ENCODE measurements at places on chromosomes 2 and 18.

DNA sequence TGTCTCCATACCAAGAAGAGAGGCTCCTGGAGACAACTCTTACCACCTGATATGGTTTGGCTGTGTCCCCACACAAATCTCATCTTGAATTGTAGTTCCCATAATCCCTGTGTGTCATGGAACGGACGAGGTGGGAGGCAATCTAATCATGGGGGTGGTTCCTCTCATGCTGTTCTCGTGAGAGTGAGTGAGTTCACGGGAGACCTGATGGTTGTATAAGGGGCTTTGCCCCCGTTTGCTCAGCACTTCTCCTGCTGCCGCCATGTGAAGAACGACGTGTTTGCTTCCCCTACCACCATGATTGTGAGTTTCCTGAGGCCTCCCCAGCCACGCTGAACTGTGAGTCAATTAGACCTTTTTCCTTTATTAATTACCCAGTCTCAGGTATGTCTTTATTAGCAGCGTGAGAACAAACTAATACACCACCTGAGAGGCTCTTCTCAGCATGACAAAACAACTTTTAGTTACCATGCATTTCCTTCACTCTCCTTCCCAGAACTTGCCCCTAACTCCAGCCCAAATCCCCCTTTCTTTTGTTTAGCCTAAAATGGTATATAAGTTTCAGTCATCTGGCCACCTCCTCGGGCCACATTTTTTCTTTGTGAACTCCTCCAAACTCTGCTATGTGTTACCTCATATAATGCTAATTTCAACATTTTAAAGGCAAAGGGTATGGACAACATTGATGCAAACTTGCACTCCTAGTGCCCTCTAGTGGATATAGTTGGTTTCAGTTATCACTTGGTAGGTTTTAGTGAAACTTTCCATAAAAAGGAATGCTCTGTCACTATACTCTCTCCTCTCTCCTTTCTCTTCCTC is 58.6 kb upstream of the SLC25A52 start:
- no peak for DNase-seq

DNA sequence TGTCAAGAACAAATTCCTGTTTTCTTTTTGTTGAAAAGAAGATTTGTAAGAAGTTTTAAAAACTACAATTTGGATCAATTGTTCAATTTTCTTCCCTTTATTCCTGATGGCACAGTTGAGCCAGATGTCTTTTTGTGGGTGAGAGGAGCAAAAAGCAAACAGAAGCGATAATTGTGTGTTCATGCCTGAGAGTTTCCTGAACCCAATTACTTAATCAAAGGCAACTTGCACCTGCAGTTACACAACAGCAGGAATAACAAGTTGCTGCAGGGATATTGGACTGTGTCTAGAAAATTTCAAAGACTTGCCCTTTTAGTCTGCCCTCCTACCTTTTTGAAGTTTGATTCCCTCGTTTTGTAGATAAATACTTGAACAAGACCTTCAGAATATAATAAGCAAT is 383.6 kb downstream of the DSEL start:
- DNase-seq, result no peak

DNA sequence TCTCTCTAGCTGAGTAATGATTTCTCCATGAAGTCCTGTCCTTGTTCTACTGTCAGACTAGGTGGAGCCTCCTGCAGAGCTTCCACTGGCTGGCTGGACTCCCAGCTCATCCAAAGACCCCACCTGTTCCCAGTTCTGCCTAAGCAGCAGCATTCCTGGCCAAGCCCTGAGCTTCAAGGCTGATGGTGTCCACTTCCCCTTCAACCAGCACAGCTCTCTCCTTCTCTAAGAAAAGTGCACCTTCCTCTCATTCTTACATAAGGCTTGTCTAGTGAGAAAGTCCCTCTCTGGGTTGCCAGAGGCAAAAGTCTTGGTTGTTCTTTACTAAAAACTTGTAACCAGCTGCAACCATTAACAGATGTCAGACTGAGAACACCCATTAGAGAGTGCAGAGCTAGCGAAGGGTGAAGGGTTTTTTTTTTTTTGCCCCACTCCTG is 58.9 kb downstream of the CXCR4 start:
- DNase-seq, result no peak

- no peak for DNase-seq
Measured at GRCh38 chr2:52745144-52745543, 1022.5 kb upstream of the CHAC2 start.

- peak; percentile 55 for DNase-seq
Measured at GRCh38 chr2:101330253-101330933, 21.9 kb upstream of the RNF149 start.

DNA sequence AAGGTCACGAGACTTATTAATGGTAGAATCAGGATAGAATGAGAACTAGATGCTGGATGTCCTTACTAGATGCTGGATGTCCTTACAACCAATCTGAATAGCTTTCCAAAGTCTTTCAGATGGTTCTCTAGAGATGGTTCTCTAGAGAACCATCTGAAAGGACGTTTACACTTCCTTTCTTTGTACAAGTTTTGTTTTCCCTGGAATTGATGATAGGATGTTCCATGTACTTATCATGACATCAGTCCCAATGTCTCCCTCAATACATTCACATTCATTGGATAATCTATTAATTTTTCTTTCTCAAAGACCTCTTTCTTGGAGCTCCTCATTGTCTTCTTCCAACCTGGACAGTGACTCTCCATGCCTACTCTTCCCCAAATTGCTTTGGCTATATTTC is 28.2 kb upstream of the RUFY4 start:
- no peak for DNase-seq

GRCh38 chr2:231521-232185 is 32.2 kb downstream of the SH3YL1 start:
- DNase-seq, result no peak

DNA sequence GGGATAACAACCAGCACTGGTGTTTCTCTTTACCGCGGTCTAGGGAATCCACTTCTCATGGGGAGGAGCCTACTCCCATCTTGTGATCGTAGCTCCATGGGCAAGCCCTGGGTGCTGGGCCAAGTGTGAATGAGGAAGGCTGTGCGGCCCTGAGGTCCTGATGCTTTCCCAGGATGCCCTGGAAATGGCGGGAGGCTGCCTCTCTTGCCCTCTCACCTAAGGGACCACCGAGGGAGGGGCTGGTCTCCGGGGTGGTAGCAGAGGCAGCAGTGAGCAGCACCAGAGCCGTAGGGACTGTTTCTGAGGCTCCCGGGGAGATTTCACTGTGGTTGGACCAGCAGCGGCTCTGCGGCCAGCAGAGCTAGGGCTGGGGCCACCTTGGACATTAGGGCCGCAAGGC is 15.5 kb upstream of the NPPC start:
- no peak for DNase-seq

DNA sequence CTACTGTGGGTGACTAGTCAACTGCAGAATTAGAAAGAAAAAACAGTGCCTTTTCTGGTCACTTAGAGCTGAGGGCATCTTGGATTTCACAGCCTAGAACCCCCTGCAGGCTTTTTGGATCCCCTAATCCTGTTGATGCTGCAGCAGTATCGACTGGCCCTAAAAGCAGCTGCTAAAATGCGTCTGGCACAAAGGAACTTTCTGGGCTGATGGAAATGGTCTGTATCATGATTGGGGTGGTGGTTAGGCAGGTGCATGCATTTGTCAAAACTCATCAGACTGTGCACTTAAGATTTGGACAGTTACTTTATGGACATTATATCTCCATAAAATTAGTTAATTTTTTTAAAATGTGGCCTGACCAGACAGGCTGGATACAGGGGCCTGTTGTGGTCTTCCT is 149.8 kb downstream of the KLHL29 start:
- DNase-seq, result no peak

DNA sequence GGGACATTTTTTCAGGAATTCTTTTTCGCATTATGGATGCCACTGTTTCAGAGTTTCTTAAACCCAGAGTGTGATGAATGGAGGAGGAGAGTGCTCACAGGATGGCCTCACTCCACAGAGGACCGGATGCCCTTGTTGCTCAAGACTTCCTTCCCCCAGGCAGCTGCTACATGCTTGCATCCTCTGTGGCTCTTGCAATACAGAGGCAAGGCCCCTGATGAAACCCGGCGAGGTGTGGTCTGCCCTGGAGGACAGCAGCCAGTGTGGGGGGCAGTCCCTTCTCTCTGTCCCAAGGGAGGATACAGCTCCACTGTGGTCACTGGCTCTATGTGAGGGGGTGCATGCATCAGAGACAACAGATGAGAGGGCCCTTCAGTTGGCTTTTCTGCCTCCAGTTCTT is 109.6 kb downstream of the SH3RF3 start:
- no peak for DNase-seq

DNA sequence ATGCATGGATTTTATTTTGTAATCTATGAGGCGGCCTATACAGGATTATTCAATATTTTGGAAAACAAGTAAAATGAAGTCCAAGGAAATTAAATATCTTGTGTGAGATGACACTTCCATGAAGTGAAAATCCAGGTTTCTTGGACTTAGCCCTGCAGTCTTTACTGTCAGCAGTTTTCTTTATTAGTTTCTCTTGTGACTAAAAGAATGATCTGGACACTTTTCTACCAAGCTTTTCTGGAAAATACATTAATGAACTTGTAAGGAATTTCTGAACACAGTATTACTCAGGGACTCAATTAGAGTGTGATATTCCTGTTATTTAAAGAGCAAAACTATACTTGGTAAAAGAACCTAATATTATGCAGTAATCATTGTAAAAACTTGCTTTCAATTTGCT is 610.4 kb upstream of the SLC8A1 start:
- no peak for DNase-seq

DNA sequence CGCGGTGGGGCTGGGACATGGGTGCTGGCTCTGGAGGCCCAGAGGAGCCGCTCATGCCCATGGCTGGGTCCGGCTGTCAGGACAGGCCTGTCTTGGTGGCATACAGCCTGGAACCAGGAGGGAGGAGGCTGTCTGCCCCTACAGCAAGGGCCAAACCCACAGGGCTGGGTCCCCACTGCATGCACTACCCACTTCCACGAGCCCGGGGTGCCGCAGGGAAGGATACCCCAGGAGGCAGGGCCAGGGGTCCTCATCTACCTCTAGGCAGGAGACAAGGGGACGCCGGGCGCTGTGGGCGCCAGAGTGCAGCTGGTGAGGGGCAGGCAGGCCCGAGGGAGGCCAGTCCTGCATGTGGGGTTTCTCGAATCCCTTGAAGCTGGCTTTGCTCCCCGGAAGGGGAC is 95.1 kb upstream of the GPC1 start:
- DNase-seq, result no peak

DNA sequence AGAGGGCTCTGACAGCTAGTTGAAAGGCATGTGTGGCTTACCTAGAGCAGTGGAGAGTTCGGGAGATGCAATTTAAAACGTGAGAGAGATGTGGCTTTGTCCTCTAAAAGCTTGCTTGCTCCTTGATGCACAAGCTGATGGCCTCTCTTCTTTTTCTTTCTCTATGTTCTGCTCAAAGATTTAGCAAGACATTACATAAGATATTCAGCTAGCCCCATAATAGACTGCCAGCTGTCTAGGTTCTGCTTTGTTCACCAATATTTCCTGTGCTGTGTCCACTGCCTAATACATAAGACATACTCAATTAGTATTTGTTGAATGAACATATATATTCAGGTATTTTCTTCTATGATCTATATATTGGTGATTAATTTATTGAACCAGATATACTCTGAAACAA is 31.1 kb downstream of the SPATS2L start:
- DNase-seq, result no peak

- no peak for DNase-seq
Measured at GRCh38 chr2:201191132-201191875, 8.4 kb downstream of the CASP10 start.

DNA sequence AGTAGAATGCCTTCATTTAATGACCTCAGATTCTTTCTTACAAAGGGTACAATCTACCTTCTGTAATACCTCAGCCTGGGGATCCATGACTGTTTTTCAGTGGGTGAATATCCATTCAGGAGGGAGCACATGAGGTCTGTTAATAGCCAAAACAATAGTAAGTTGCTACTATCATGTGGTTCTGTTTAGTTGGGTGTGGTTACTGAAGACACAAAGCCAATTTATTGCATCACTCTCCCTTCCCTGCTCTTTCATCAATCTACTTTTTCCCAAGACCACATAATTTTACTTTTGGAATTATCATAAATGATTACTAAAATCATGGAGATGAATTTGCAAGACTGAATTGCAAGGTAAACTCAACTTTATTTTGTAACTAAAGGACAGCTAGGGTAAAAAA is 254.2 kb downstream of the GALNT13 start:
- DNase-seq, result no peak

- DNase-seq, result no peak
Measured at GRCh38 chr2:172113617-172114016, 10.9 kb upstream of the DLX2 start.

DNA sequence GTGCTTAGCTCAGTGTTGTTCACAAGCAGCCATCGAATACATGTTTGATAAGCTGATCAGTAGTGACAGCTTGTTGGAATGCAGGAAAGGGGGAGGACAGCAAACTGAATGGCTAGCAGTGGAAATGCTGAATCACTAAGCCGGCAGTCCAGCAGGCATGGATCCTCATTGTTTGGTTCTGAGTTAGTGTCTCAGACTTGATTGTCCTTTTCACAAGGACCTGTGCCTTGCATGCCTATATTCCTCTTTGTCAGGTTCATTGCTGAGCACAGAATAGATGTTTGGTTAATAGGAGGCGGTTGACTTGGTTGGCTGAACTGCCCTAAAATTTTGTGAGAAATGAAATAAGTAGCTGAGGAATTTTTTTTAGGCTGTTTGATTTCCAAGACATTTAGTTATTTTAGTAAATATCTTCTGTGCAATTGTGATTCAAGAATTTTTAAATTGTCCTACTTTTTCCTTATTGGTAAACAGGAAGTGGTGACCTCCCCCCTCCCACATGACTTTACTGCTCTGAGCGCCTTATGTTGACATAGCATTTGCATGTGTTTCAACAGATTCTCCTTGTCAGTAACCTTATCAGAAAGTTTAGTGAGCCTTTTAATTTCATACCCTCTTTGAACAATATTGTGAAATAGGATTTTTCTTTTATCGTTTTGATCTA is 21.4 kb upstream of the STON1 start:
- no peak for DNase-seq

- no peak for DNase-seq
Measured at GRCh38 chr2:197229509-197230443, 80.8 kb downstream of the ANKRD44 start.

GRCh38 chr2:195590199-195590860 is 66.7 kb upstream of the SLC39A10 start:
- DNase-seq, result no peak

DNA sequence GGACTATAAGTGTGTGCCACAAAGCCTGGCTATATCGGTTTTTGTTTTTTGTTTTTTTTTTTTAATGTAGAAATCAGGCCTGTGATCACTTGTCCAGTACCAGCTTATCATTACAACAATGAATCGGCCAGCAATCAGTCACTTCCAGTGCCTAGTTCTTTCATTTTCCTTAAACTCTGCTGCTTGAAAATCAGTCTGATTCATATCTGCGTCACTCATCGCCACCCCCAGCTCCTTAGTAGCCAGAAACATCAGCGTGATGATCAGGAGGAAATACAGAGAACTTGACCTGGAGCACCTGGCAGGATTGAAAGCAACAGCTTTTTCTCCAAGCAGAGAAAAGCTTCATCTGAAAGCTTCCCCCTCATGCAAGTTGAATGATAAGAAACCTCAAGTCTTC is 75.4 kb downstream of the SPTBN1 start:
- DNase-seq, result no peak

DNA sequence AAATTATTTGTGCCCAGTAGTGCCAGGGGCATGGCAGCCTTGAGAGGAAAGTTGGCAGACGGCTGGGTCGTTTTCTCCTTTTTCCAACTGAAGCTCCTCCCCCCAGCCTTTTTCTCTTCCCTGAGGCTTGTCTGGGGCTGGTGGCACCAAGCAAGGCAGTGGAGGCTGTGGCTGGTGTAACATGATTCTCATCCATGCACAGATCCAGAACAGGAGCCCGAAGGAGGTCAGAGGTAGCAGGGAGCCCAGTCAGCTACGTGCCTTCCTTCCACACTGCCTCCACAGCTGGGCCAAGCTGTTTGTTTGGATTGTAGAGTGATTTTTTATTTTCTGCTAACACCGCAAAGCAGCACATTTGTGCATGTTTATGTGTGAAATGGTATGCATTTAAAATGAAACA is 170.3 kb upstream of the MGAT5 start:
- DNase-seq, result no peak
